ENCODE measurements at places on chromosomes 12 and 14. TPM values are rescaled to one million over a fixed set of nuclear protein-coding genes. Genes with fewer than 3 reads are reported as not detected.

Gene DNAH10
- 0.31 TPM for total RNA-seq

Gene ANKRD13A
- total RNA-seq, result 16.2 TPM

Gene RFX4
- not detected for total RNA-seq

Gene MCRS1
- total RNA-seq, result 61.5 TPM

Gene KERA
- not detected for total RNA-seq

Gene SLCO1A2
- not detected for total RNA-seq

Gene WNT5B
- total RNA-seq, result 3.0 TPM

Gene CFAP251
- total RNA-seq, result 0.95 TPM

Gene CLEC2A
- total RNA-seq, result not detected

Measured in A549 treated with Hydrocortisone at 1 μM for 4 hours (cell line).